ENCODE measurements at places on chromosomes 13 and 19.

DNA sequence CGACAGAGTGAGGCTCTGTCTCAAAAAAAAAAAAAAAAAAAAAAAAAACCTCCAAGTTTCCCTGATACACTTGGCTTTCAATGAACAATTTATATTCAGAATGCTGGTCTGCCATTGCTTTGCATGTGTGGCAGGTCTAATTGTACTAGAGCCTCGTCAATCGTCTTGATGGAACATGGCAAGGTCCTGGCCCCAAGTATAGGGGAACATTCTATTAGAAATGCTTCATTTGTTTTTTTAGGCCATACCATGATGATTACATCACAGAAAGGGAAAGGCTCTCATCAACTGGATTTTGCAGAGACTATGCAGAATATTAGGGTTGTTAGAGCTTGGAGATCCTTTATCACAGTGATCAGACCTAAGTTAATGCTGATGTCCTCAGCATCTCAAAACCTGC is 28.0 kb downstream of the SPRY2 start:
- DNase-seq, result no peak

- DNase-seq, result no peak
Observed at GRCh38 chr13:109817591-109818535, 31.5 kb upstream of the IRS2 start.

- no peak for DNase-seq
Observed at GRCh38 chr19:18590273-18591272, 2.0 kb downstream of the REX1BD start.

DNA sequence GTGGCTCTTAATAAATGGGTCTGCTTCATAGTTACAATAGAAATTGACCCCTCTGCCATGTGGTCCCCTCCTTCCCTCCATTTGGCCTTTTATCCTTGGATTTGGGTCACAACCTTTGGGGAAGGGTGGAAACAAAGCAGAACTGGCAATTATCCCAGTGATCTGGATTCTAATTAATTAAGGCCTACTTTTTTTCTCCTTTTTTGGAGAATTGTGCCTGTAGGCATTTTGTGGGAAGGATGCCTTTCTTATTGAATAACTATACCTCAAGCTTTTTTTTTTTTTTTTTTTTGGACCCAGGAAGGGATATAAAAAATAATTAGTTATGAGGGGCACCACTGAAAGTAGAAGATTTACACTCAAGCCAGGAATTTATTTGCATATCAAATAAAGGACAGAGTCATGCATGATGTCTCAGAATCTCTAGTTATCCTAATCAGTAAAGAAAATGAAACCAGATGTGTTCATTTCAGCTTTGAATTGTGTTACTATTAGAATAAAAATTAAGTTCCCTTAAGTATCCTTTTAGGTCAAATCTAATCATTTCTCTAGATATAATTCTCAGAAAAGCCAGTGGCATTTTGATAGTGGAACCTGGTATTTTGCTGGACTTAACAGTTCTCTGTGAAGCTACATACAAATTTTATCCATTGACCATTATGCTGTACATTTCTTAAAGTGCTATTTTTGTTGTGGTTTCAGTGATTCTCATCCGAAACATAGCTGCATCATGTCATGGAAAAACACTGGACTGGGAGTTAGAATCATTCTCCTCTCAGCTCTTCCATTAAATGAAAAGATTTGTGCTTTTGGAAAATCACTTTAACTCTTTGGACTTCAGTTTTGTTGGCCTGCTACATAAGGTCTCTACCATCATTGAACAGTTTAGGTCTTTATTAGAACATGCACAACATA is 129.3 kb downstream of the KCNRG start:
- no peak for DNase-seq

DNA sequence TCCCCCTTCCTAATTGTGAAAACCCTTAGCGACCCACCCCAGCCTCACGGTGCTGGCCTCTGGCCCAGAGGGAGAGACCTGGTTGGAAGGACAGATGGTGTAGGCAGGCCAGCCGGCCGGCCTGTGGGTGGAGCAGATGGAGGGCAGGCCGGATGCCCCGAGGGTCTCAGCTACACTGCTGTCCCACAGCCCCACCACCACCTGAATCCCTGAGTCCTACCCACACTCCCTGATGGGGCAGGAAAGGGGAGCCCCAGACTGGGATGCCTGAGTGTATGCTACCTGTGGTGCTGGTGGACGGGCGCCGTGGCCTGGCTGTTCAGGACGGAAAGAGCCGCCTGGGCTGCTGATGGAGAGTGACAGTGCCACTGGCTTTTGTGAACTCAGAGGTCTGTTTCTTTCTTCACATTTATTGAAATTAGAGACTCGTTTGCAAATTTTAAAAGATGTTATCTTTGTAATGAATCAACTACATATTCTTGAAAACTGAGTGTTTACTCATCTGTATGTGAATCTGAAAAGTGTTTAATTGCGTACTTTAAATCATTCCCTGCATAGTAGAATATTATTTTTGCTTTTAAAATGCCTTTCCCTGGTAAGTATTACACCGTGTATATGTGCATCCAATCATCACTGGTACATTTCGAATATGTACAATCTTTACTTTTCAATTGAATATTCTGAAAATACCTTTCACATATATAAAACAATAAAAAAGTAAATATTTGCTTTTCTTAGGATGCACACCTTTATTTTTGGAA is 35.7 kb downstream of the TFDP1 start:
- DNase-seq, result no peak

DNA sequence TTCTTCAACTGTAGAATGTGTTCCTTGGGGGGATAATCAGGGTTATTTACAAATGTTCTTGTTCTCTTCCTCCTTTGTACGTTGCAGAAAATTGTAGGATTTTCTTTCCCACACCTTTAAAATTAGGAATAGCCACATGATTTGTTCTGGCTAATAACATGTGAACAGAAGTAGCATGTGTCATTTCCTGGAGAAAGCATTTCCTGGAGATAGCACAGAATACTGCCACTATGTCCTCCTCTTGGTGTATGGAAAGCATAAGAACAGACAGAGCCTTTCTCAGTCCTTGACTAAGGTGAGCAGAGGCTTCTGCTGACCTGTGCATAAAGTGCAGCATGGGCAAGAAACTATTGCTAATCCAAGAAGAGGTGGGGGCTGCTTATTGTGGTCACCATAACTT is 101.8 kb downstream of the FAM216B start:
- DNase-seq, result no peak

- DNase-seq, result no peak
Observed at GRCh38 chr19:13844130-13844631, 32.8 kb upstream of the NANOS3 start.

GRCh38 chr19:50205681-50206138 is 2.3 kb downstream of the MYH14 start:
- DNase-seq, result no peak

DNA sequence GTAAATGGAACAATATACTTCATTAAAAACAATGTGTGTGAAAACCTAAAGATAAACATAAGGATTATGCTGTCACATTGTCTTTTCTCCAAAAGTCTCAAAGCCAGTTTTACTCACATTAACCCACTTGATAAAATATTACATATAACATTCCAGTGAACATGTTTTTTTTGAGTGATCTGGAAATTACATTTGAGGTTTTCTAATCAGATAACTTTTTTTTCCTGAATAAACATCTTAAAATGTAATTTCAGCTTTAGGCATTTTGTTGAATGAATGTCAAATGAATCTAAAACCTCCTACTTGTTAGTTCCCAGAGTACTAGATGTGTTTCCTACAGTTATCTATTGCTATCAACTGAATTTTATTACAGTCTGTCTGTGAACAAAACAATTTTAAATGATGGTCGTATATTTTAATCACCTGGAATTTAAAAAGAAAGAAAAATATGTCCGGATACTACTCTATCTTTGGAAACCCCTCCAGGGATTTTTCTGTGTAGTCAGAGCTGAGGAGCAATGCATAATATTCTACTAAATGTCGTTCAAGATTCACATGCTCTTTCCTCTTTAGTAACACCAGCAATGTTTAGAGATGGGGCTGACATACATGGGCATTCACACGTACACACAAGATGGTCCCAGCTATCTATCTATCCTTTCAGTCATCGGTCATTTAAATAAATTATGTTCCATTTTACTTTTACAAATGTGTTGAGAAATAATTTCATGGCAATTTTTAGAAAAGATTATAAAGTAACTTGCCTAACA is 283.9 kb downstream of the KLF12 start:
- DNase-seq, result no peak

- DNase-seq, result peak; percentile 47
Observed at GRCh38 chr19:11446652-11447301, 11.3 kb downstream of the PRKCSH start.

GRCh38 chr13:27636589-27637288 is 15.0 kb downstream of the POLR1D start:
- DNase-seq, result no peak

- DNase-seq, result no peak
Observed at GRCh38 chr19:6495947-6496346, 6.2 kb downstream of the TUBB4A start.

DNA sequence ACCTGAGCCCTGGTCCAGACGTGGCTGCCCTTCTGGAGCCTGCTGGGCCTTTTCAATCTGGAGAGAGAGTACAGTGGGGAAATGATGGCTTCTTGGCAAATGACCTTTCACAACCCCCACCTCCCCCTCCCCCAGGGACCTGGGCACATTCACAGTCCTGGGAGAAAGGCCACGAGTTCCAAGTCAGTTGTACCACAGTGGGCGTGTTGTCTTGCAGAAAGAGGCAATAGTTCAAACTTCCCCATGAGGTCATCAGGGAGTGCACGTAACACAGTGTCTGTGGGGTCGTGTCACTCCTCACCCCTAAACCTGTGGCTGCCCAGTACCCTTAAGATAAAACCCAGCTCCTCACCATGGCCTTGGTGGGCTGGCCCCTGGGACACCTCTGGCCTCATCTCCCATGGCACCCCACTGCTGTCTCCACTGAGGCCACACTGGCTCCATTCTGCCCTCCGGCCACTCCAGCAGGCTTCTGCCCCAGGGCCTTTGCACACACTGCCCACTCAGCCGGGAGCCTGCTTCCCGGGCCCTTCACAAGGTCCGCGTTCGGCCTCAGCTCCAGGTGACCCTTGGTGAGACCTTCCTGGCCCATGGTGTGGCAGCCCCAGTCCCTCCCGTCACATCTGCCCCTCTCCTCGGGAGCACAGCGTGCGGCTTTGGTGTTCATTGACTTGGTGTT is 13.3 kb downstream of the PLIN4 start:
- DNase-seq, result no peak

GRCh38 chr13:78197231-78197630 is 278.6 kb upstream of the EDNRB start:
- DNase-seq, result no peak

GRCh38 chr19:38015761-38016160 is 108.8 kb downstream of the SIPA1L3 start:
- no peak for DNase-seq

GRCh38 chr13:110023729-110024644 is 237.6 kb upstream of the IRS2 start:
- no peak for DNase-seq

GRCh38 chr13:44365008-44365407 is 8.6 kb upstream of the SERP2 start:
- DNase-seq, result no peak

DNA sequence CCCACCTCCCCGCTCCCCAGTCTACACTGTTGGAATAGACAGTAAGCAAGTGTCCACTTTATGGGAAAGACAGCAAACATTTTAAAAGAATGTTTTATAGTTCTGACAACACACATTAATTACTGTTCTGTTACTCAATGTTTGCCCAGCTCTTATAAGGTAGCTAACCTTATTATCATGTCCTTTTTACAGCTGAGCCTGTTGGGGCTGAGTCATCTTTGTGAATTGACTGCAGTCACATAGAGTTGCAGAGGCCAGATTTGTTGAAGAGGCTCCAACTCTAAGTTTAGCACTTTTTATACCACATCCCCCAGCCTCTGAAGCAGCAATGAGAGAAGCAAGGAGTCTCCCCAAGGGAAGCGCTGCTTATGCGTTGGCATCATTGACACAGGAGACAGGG is 76.2 kb downstream of the C13orf42 start:
- DNase-seq, result no peak

- DNase-seq, result no peak
Observed at GRCh38 chr19:28257396-28257795, 955.6 kb downstream of the UQCRFS1 start.

DNA sequence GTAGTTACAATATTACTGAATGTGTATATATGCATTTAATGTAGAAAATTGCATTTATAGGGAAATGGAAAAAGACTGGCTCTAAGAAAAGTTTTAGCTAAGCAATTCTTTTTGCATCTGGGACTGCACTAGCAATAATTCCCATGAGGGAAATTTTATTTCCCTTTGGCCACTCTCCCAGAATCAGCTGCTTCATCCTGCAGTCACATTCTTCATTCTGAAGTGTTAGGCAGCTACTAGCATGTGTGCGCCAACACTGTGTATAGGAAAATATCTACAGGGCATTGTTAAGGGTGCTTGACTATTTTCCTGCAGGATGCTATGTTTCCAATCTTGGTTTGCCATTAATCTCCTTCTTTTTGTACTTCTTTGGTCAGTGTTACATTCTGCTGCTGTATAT is 312.8 kb upstream of the PCDH20 start:
- no peak for DNase-seq

Data from activated gamma-delta T cell treated with Interleukin-2 at 50 U/mL for 16 hours (primary cell).